ENCODE measurements at places on chromosomes 12 and 14.

GRCh38 chr12:123043536-123044001 lies 63.1 kb downstream of the ARL6IP4 start:
- DNase-seq: peak; percentile 83
- H3K36me3 ChIP-seq: peaks cover 2% of the 10 kb centered on the region
- no peaks in the 10 kb centered on the region for H3K27me3 ChIP-seq
- H3K27ac ChIP-seq: no peak overlapping the region

- H3K4me3 ChIP-seq: no peak overlapping the region
- H3K36me3 ChIP-seq: no peaks in the 10 kb centered on the region
- H3K4me1 ChIP-seq: no peaks in the 10 kb centered on the region
- H3K27me3 ChIP-seq: peaks cover 15% of the 10 kb centered on the region
- DNase-seq: no peak
Observed at GRCh38 chr12:46818642-46819041, 7.2 kb downstream of the SLC38A4 start.

GRCh38 chr12:700016-700415 lies 36.8 kb upstream of the NINJ2 start:
- no peak overlapping the region for H3K4me3 ChIP-seq
- DNase-seq: no peak
- no peaks in the 10 kb centered on the region for H3K27me3 ChIP-seq
- no peaks in the 10 kb centered on the region for H3K4me1 ChIP-seq
- H3K36me3 ChIP-seq: no peaks in the 10 kb centered on the region

GRCh38 chr14:91918186-91918883 lies 29.2 kb downstream of the FBLN5 start:
- no peak for DNase-seq
- no peak overlapping the region for H3K27ac ChIP-seq
- H3K36me3 ChIP-seq: no peaks in the 10 kb centered on the region
- no peaks in the 10 kb centered on the region for H3K27me3 ChIP-seq
- no peaks in the 10 kb centered on the region for H3K4me1 ChIP-seq
- H3K4me3 ChIP-seq: no peak overlapping the region

- no peaks in the 10 kb centered on the region for H3K4me1 ChIP-seq
- H3K27me3 ChIP-seq: no peaks in the 10 kb centered on the region
- no peak overlapping the region for H3K4me3 ChIP-seq
- no peaks in the 10 kb centered on the region for H3K36me3 ChIP-seq
Observed at GRCh38 chr12:71536939-71537622, 97.5 kb downstream of the LGR5 start.

- H3K27me3 ChIP-seq: no peaks in the 10 kb centered on the region
- H3K36me3 ChIP-seq: no peaks in the 10 kb centered on the region
- no peak overlapping the region for H3K27ac ChIP-seq
Observed at GRCh38 chr12:12327802-12328201, 22.2 kb downstream of the MANSC1 start.

GRCh38 chr14:91058042-91058581 lies 2.3 kb downstream of the RPS6KA5 start:
- no peaks in the 10 kb centered on the region for H3K36me3 ChIP-seq
- no peak overlapping the region for H3K27ac ChIP-seq
- H3K27me3 ChIP-seq: no peaks in the 10 kb centered on the region
- H3K4me1 ChIP-seq: peaks cover 59% of the 10 kb centered on the region

GRCh38 chr14:34460841-34461240 lies 1.2 kb downstream of the SPTSSA start:
- H3K4me3 ChIP-seq: peak overlapping the region; percentile 86
- no peaks in the 10 kb centered on the region for H3K27me3 ChIP-seq
- peaks cover 4% of the 10 kb centered on the region for H3K36me3 ChIP-seq
- DNase-seq: no peak
- no peak overlapping the region for H3K27ac ChIP-seq
- H3K4me1 ChIP-seq: peaks cover 11% of the 10 kb centered on the region

GRCh38 chr12:56332512-56333196 lies 1.1 kb downstream of the PAN2 start:
- H3K27me3 ChIP-seq: no peaks in the 10 kb centered on the region
- H3K27ac ChIP-seq: peak overlapping the region; percentile 100
- H3K36me3 ChIP-seq: peaks cover 3% of the 10 kb centered on the region
- H3K4me1 ChIP-seq: peaks cover 19% of the 10 kb centered on the region
- peak overlapping the region; percentile 93 for H3K4me3 ChIP-seq
- DNase-seq: no peak

GRCh38 chr12:124525927-124526692 lies 41.3 kb downstream of the NCOR2 start:
- H3K27me3 ChIP-seq: no peaks in the 10 kb centered on the region
- no peaks in the 10 kb centered on the region for H3K36me3 ChIP-seq
- peaks cover 2% of the 10 kb centered on the region for H3K4me1 ChIP-seq
- H3K4me3 ChIP-seq: no peak overlapping the region

DNA sequence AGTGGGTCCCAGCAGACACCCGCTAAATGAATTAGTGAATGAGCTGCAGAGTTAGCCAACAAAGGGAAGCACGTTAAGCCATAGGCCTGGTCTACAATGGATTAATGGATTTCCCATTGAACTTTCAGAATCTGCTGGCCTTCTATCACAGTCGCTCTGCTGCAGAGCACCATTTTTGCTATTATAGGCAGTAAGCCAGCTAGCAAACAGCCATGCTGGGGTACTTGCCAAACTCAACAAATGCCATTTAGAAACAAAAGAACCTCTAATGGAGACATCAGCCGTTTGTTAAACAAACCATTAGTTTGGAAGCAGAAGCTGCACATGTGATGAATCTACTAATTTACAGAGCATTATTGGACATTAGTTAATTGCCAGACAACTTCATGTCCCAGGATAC lies 181.1 kb upstream of the STXBP6 start:
- H3K4me1 ChIP-seq: no peaks in the 10 kb centered on the region
- H3K27me3 ChIP-seq: no peaks in the 10 kb centered on the region
- no peaks in the 10 kb centered on the region for H3K36me3 ChIP-seq
- DNase-seq: no peak
- H3K27ac ChIP-seq: no peak overlapping the region

DNA sequence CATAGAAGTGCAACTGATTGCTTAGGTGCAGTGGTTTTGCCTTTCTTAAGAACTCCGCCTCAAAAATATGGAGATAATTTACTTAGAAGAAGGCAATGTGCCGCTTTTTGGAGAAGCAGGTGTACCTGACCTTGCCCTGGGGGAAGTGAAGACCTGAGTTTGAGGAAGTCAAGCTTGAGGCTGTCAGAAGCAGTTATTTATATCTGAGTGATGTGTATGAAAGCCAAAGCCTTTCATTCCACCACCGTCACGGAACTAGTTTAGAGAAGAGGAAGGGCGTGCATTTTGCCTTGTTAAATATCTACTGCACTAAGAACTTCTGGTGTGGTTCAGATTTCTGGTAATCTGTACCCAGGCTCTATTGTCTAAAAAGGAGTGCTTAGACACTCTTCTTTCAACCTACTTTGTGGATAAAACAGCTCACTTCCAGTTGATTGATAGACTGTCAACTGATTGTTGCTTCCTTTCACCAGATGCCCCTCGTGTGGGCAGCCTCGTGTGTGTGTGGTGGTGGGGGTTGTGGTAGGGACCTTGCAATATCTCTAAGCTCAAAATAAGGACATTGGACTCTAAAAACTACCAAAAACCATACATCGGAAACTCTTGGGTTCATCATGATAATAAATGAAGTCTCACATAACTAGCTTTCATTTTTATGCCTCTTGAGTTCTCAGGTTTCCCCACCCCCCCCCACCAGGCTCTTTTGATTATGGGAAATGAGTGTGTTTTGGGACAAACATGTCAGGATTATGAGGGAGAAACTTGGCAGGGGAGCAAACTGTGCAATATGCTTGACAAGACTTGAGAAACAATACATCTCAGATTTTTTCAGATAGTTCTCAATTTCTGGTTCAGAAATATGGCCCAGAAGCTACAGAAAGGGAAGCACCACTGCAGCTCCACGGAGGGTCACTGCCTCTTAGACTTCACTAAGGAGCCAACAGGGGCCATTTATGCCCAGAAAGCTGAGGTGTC lies 78.6 kb downstream of the ARF6 start:
- H3K36me3 ChIP-seq: no peaks in the 10 kb centered on the region
- DNase-seq: peak; percentile 95
- no peaks in the 10 kb centered on the region for H3K27me3 ChIP-seq
- peak overlapping the region; percentile 75 for H3K4me3 ChIP-seq
- peaks cover 44% of the 10 kb centered on the region for H3K4me1 ChIP-seq

DNA sequence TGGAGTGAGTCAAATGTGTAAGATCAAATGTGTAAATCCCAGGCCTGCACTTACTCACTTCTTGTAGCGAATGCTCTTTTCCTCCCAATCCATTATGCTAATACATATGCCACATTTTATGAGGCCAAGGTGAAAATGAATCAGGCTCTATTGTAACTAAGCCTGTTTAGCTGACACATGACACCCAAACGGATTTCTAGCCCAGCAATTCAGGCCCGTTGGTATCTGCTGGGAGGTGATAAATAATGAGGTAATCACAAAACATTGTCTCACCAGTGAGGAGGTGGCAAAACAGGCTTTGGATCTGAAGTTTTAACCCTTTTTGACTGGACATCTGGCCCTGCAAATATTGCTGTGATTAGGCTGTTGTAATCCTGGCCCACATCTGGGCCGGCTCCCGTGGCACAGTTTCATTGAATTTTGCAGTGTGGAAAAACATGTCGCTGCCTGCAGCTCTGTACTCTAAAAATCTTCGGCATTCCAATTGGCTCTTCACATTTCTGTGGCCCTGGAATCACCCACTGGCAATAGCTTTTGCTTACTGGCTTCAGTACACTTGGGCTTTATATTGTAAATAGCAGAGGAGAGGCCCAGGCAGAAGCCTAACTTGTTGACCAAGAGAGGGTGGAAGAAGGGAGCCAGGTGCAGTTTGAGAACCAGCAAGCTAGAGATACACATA lies 106.1 kb downstream of the PAX9 start:
- no peaks in the 10 kb centered on the region for H3K27me3 ChIP-seq
- DNase-seq: no peak
- no peaks in the 10 kb centered on the region for H3K4me1 ChIP-seq
- H3K36me3 ChIP-seq: no peaks in the 10 kb centered on the region
- no peak overlapping the region for H3K4me3 ChIP-seq

DNA sequence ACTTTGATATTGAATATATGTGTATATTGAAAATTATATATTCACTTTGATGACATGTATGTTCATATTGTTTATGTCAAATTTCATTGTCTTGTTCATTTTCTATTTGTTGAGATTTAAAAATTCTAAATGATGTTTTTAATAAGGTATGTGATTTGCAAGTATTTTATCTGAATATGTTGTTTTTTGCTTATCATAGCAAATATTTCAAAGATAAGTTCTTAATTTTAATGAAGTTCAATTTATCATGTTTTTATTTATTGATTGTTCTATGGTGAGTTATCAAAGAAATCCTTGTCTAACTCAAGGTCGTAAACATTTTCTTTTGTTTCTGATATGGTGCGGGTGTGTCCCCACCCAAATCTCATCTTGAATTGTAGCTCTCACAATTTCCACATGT lies 45.2 kb downstream of the OR9K2 start:
- H3K27ac ChIP-seq: no peak overlapping the region
- no peak overlapping the region for H3K4me3 ChIP-seq
- no peaks in the 10 kb centered on the region for H3K36me3 ChIP-seq
- no peaks in the 10 kb centered on the region for H3K4me1 ChIP-seq
- peaks cover 7% of the 10 kb centered on the region for H3K27me3 ChIP-seq
- DNase-seq: no peak

DNA sequence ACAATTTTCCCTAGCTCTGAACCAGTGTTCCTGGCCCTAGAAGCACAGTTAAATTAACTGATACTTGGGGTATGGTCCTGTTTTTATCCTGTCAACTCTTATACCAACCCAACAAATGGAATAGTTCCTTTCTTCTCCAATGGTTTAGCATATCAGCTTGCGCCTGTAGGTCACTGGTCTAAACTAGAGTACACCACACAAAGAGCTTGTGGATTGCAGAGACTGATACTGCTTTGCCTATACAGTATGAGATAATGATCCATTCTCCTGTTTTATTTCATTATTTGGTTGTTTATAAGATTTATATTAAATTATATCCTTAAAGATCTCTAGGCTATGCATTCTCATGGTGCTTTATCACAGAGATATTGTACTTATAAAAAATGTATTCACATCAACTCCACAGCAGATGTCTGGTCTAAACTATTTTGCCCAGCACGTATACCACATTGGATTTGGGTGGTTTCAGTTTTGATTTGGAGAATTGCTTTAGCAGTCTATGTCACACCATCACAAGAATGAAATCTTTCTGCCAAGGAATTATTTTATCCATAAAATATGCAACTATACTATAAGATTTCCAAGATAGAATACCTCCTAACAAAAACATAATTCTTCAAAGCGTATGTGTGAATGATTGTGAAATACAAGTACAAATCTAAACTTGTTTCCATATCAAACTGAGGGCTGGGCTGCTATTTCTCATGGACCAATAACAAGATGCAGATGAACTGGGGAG lies 142.1 kb downstream of the SLC16A7 start:
- H3K4me1 ChIP-seq: no peaks in the 10 kb centered on the region
- H3K27ac ChIP-seq: no peak overlapping the region
- H3K4me3 ChIP-seq: no peak overlapping the region

- H3K4me1 ChIP-seq: no peaks in the 10 kb centered on the region
- H3K27me3 ChIP-seq: no peaks in the 10 kb centered on the region
- no peak overlapping the region for H3K27ac ChIP-seq
- H3K36me3 ChIP-seq: no peaks in the 10 kb centered on the region
Observed at GRCh38 chr12:22924391-22924790, 299.4 kb downstream of the ETNK1 start.

DNA sequence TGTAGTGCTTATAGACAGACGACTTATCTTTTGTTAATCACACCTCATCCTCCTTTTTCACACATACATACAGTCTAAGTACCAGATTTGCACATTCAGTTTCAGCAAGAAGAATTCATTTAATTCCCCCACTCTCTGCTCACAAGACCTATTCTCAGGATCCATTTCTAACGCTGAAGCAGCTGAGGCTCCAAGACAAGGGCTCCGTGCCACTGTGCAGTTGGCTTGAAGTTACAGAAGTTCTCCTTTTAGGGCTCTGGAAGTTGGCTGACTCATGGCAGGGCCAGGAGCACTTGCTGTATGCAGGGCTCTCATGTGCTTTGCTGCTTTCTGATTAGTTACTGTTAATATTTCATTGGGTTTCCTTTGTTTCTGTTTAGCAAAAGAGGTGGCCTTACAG lies 1566.9 kb upstream of the TMEM132C start:
- H3K27ac ChIP-seq: no peak overlapping the region
- H3K4me3 ChIP-seq: no peak overlapping the region
- H3K27me3 ChIP-seq: no peaks in the 10 kb centered on the region
- no peaks in the 10 kb centered on the region for H3K4me1 ChIP-seq
- DNase-seq: no peak
- no peaks in the 10 kb centered on the region for H3K36me3 ChIP-seq

Data from CD4-positive, CD25-positive, alpha-beta regulatory T cell (primary cell).